ENCODE measurements at places on chromosomes 2 and 18.

DNA sequence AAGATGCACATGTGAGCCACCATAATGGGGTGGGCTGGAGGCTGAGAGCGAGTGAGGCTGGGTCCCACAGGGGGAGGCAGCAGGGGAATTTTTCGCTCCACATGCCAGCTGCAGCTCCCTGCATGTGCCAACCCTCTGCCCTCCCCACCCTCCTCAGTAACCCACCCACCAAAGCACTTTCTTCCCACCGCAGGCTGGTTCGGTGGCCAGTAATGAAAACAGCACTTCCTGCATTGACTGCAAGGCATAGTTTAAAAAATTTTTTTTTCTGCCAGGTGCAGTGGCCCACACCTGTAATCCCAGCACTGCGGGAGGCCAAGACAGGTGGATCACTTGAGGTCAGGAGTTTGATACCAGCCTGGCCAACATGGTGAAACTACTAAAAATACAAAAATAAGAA lies 147.5 kb upstream of the TTC39C start:
- peak; percentile 73 for DNase-seq

DNA sequence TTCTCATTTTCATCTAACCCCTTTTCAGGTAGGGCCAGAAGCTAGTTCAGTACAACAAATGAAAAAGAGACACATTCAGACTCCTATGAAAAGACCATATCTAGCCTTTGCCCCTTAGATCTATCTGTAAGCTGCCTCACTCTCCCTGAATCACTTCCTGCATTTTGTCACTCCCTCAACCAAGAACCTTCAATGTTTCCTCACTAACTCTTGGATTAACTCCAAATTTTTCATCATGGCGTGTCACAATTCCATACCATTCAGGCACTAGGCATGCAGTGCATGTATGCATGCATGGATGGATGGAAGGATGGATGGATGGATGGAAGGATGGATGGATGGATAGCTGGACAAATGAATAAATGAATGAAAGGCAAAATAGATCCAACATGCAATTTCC lies 356.9 kb downstream of the TNS1 start:
- no peak for DNase-seq

DNA sequence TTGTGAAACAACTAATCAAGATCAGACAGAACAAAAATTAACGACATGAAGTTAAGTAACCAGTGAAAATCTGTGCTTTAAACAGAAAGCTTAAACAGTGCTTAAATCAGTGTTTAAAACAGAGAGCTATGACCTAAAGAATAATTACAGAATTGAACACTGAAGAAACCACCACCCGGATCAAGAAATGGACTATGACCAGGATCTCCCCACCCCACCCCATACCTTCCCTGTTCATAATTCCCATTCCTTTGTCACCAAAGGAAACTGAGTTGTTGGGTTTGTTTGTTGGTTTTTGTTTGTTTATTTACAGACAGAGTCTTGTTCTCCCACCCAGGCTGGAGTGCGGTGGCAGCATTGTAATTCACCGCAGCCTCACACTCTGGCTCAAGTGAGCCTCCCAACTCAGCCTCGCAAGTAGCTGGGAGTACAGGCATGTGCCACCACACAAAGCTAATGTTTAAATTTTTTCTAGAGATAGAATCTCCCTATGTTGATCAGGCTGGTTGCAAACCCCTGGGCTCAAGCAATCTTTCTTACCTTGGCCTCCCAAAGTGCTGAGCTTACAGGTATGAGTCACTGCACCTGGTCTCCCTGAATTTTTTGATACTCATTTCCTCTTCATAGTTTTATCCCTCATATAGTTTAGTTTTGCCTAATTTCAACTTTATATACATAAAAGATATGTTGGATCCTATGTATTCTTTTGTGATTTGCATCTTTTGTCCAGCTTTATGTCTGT lies 8.2 kb upstream of the ALPG start:
- no peak for DNase-seq

DNA sequence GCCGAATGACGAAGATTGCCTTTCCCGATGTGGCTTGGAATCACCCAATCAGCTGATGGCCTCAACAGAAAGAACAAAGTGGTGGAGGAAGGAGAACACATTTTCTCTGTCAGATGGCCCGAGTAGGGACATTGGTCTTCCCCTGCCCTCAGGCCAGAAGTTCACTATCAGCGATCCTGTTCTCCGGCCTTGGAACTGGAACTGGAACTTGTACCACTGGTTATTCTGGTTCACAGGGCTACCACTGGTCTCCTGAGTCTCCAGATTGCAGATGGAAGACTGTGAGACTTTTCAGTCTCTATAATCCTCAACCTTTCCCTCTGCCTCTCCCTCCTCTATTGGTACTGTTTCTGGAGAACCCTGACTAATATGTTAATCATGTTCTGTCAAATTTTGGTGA lies 180.4 kb downstream of the ANKRD30B start:
- DNase-seq: no peak

DNA sequence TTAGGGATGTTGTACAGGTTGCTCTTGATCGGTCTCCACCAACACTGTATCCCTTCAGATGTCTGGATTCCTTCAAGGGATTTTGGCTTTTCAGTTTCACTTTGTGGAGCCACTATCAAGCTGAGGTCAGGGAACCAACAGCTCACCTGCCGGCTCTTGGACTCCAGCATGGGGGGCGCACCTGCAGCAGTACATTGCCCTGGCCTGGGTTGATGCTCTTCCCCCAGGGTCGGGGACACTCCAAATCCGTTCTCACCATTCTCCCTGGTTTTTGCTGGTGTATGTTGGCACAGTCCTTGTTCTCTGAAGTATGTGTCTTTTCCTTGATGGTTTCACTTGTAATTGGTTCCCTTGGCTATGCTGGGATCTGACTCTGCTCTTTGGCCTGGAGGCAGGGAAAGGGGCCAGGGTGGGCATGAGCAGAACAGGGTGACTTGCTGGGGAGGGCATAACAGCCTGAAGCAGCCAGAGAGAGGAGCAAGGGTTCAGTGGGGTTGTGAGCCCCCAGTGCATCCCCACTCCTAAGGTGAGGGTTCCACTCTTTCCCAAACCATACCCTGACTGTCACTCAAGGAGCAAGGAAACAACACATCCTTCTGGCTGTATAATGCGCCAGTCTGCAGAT lies 5.1 kb downstream of the ARHGEF4 start:
- no peak for DNase-seq

DNA sequence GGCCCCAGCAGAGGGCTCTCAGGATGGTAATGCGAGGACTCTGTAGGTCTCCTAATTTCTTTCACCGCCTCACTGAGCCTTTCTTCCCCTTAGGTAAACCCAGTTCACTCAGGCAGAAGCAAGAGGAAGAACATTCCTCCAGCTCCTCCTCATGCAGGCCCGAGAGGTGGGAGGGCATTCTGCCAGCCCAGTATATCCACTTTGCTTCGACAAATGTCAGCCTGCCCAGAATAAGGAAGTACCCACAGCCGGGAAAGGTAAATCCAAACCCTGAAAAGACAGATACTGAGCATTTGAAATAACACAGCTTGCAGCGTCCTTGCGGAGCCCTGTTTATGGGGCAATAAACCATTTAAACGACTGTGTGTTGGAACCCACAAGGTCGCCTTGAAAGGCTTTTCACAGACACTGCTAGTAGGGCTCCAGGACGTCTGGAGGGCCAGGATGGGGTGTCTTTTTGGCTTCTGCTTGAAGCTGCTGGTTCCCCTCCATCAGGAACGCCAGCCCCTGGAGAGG lies 63.0 kb upstream of the STPG4 start:
- DNase-seq: no peak

GRCh38 chr18:5556310-5556974 lies 12.6 kb upstream of the EPB41L3 start:
- no peak for DNase-seq

GRCh38 chr2:190327867-190328572 lies 8.4 kb upstream of the HIBCH start:
- no peak for DNase-seq

DNA sequence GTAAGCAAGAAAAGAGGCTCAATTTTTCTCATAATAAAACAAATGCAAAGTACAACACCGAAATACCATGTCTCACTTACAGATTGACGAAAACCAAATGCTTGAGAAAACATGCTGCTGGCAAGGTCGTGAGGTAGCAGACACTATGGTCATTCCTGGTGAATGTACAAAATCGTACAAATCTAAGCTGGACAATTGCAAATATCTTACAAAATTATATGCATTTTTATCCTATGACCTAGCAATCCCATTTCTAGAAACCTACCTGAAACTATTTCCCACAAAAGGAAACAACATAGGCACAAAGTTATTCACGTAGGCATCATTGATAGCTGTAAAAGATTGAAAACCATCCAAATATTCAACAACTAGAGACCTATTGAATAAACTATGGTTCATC lies 54.0 kb downstream of the SCG2 start:
- DNase-seq: no peak

DNA sequence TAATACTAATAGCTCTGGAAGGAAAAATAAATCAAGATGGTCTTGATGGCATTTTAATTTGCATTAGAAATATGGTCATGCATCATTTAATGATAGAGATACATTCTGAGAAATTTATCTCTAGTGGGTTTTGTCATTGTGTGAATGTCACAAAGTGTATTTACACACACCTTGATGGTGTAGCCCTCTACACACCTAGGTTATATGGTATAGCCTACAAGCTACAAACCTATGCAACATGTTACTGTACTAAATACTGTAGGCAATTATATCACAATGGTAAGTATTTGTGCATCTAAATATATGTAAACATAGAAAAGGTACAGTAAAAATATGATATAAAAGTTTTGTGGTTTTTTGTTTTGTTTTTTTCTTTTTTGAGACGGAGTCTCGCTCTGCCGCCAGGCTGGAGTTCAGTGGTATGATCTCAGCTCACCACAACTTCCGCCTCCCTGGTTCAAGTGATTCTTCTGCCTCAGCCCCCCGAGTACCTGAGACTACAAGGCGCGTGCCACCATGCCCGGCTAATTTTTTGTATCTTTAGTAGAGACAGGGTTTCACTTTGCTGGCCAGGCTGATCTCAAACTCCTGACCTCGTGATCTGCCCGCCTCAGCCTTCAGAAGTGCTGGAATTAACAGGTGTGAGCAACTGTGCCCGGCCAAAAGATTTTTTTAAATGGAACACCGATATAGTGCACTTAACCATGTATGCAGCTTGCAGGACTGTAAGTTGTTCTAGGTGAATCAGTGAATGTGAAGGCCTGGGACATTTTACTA lies 83.7 kb upstream of the UBXN4 start:
- DNase-seq: peak; percentile 87

GRCh38 chr2:79876430-79876829 lies 363.6 kb downstream of the CTNNA2 start:
- no peak for DNase-seq

DNA sequence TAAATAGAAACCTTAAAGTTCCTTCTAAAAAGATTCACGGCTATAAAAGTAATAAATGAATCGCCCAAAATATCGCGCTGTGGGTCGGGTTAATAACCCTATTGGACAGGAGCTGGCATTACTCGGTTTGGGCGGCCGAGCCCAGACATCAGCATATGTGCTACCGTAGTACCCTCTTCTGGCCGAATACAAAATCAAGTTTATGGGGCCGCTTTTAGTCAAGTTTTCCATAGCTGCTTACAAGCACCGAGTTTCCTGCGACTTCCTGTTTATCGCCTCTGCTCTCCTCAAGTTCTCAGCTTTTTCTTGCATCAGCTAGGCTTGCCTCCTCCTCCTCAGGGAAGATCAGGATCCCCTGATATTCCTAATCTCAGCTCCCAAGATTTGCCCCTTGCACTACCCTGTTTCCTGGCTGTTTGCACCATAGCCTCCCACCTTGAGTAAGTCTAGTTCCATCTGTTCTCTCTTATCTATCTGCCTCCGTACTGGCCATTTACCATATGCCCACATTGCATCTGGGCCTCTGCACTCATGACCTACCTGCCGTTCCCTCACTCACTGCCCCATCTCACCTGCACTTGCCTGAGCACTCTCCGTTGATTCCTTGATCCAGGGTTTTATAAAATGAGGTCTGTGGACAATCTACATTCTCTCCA lies 56.1 kb downstream of the SLC35F5 start:
- DNase-seq: no peak

GRCh38 chr2:33696234-33696633 lies 97.1 kb upstream of the FAM98A start:
- no peak for DNase-seq

- no peak for DNase-seq
These were observed 5.4 kb downstream of the IL1R1 start for GRCh38 chr2:102147935-102148334.

- no peak for DNase-seq
These were observed 8.8 kb downstream of the TMEM37 start for GRCh38 chr2:119440501-119440870.

- DNase-seq: no peak
These were observed 12.3 kb downstream of the FLACC1 start for GRCh38 chr2:201344663-201345366.

GRCh38 chr2:4753721-4754120 lies 938.5 kb upstream of the SOX11 start:
- no peak for DNase-seq

DNA sequence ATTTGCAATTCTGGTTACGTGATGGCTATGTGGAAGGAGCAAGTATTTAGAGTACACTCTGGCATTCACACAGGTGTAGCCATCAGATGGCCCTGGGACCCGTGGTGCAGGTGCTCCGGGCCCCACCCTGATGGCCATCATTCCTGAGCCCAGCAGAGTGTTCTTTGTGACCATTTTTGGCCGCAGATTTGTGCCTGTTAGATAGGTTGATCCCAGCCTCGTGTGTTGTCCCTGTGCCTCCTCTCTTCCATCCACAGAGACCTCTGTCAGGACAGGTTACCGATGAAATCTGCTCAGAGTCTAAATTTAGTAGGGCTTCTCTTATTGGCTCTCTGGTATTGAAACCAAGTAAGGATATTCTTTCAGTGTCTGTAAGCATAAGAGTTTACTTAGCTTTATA lies 33.9 kb downstream of the MAPRE2 start:
- DNase-seq: no peak

DNA sequence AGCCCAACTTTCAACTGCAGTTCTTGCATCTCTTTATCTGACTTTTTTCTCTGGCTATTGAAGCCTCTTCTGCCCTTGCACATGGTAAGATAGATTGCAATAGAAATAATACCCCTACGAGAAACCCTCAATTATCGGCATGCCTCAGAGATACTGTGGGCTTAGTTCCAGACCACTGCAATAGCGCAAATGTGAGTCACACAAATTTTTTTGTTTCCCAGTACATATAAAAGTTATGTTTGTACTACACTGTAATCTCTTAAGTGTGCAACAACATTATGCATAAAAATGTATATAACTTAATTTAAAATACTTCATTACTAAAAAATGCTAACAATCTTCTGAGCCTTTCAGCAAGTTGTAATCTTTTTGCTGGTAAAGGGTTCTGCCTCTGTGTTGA lies 124.7 kb downstream of the PDE1A start:
- DNase-seq: no peak

GRCh38 chr2:20451341-20451740 lies 4.5 kb downstream of the RHOB start:
- no peak for DNase-seq

DNA sequence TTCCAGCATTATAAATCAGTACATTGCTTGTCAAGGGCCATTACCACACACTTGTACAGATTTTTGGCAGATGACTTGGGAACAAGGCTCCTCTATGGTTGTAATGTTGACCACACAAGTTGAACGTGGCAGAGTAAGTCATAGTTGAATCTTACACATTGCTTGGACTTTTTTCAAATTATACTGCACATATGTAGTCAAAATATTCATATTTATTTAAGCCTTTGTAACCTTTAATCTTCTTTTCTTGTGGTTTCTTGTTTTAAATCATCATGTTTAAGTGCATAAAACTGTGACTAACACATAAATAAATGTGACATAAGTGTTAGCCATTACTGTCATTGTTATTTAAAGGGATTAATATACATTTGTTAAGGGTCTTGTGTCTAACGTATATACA lies 52.1 kb upstream of the EPB41L5 start:
- DNase-seq: no peak

GRCh38 chr2:8231902-8232301 lies 450.0 kb upstream of the ID2 start:
- DNase-seq: no peak

- no peak for DNase-seq
These were observed 115.7 kb downstream of the PLCL1 start for GRCh38 chr2:197920088-197920487.
